Osteocyte (in vitro differentiated cells): ENCODE measurements at places on chromosomes 12 and 14. TPM values are rescaled to one million over a fixed set of nuclear protein-coding genes. Genes with fewer than 3 reads are reported as not detected.

Gene SYNDIG1L
- total RNA-seq = 0.26 TPM in 1 of 2 replicates, not detected in the other

Gene STXBP6
- 6.4 and 7.0 TPM in 2 replicates for total RNA-seq

Gene STON2
- total RNA-seq = not detected in 2 replicates

Gene LIN7A
- 26.7 and 27.7 TPM in 2 replicates for total RNA-seq

Gene ANKRD33
- total RNA-seq = not detected in 2 replicates

Gene RD3L
- total RNA-seq = not detected in 2 replicates

Gene PIWIL1
- not detected in 2 replicates for total RNA-seq

Gene ARMH4
- 13.9 and 16.7 TPM in 2 replicates for total RNA-seq

Gene ASB2
- 0.34 and 0.38 TPM in 2 replicates for total RNA-seq

Gene FCF1
- total RNA-seq = 59.5 and 61.6 TPM in 2 replicates

Gene FGF23
- not detected in 2 replicates for total RNA-seq

Gene KRT2
- not detected in 2 replicates for total RNA-seq

Gene PLEKHG7
- total RNA-seq = not detected in 2 replicates

Gene DHRS2
- total RNA-seq = not detected in 2 replicates

Gene GLT1D1
- total RNA-seq = 0.11 TPM in 1 of 2 replicates, not detected in the other
